Activated T-helper 2 cell treated with anti-CD3 and anti-CD28 coated beads, Interferon-gamma antibody, Interleukin-2, Interleukin-4, amounts not matched to agents 10 μg/mL and 5 μg/mL and 100 μg/mL, durations not matched to agents 14 hours and 24 hours and 36 hours (primary cell): ENCODE measurements at places on chromosomes 2 and 18.
A peak's percentile ranks its signal among the peaks of the same experiment; 100 is the strongest.

- no peaks in the 10 kb centered on the region for H3K27me3 ChIP-seq
- no peak overlapping the region for H3K27ac ChIP-seq
- peaks cover 36% of the 10 kb centered on the region for H3K36me3 ChIP-seq
- DNase-seq: no peak
- H3K4me3 ChIP-seq: no peak overlapping the region
Observed at GRCh38 chr2:113977060-113977659, 87.3 kb downstream of the ACTR3 start.

- H3K4me3 ChIP-seq: no peak overlapping the region
- H3K4me1 ChIP-seq: peaks cover 21% of the 10 kb centered on the region
- H3K36me3 ChIP-seq: peaks cover 92% of the 10 kb centered on the region
- H3K27ac ChIP-seq: no peak overlapping the region
Observed at GRCh38 chr2:197057959-197058358, 131.5 kb upstream of the PGAP1 start.

- DNase-seq: no peak
- no peaks in the 10 kb centered on the region for H3K4me1 ChIP-seq
- no peak overlapping the region for H3K27ac ChIP-seq
- H3K27me3 ChIP-seq: peaks cover 18% of the 10 kb centered on the region
- no peak overlapping the region for H3K4me3 ChIP-seq
Observed at GRCh38 chr2:186562209-186562578, 27.7 kb upstream of the ITGAV start.

GRCh38 chr2:219457784-219458369, 23.2 kb downstream of the SPEG start:
- DNase-seq: no peak
- H3K36me3 ChIP-seq: no peaks in the 10 kb centered on the region
- H3K4me3 ChIP-seq: no peak overlapping the region
- peaks cover 7% of the 10 kb centered on the region for H3K4me1 ChIP-seq
- no peaks in the 10 kb centered on the region for H3K27me3 ChIP-seq
- H3K27ac ChIP-seq: no peak overlapping the region

GRCh38 chr18:10928772-10929373, 220.5 kb downstream of the PIEZO2 start:
- peaks cover 4% of the 10 kb centered on the region for H3K27me3 ChIP-seq
- H3K4me3 ChIP-seq: no peak overlapping the region
- H3K4me1 ChIP-seq: no peaks in the 10 kb centered on the region
- no peaks in the 10 kb centered on the region for H3K36me3 ChIP-seq
- no peak overlapping the region for H3K27ac ChIP-seq
- DNase-seq: no peak

DNA sequence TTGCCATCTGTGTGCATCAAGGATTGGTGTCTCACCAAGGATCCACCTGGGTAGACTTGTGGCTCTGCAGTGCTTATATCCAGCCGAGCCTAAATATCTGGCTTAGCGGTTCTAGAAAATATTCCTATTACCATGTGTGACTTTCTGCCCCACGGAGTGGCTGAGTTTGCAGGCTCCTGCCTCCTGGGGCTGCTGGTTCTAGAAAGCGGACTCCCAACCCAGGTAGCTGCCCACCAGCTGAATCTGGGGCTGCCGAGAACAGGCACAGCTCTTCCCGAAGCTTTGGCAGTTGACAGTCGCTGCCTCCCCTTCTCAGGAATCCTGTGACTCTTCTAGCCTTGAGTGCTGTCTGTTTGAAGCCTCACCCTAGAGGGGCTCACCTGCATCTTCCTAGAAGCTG, 104.6 kb downstream of the TPGS2 start:
- H3K4me1 ChIP-seq: no peaks in the 10 kb centered on the region
- H3K27me3 ChIP-seq: peaks cover 3% of the 10 kb centered on the region
- no peaks in the 10 kb centered on the region for H3K36me3 ChIP-seq
- DNase-seq: no peak
- H3K27ac ChIP-seq: no peak overlapping the region
- H3K4me3 ChIP-seq: no peak overlapping the region

DNA sequence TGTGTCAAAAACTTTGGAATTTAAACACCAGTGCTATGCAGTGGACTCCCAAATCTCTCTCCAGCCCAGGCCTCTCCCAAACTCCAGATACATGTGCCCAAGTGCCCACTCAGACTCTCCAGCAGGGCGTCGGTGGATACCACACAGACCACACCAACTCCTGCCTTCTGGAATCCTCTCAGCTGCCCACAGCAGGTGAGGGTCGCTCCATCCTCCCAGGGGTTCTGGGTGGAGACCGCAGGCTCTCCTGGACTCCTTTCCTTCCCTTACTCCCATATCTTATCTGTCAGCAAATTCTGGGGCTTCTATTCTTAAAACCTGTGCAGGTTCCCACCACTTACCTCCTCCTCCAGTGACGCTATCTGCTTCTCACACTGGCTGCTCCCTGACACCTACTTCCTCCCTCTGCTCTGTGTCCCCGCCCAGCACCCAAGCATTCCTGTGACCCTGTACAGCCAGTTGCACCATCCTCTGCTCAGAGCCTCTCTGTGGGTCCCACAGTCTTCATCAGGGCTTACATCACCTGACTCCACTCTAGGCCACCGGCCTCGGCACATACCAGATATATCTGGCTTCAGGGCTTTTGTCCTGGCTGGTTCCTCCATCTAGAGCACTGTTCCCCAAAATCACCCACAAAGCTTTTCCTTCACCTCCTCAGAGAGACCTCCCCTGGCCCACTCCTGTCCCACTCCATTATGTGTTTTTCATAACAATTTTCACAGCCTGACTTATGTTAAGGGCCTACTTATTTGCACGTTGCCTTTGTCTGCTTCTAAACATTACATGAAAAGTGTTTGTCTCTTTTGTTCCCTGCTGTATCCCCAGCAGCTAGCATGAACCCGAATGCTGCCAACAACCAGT, 2.6 kb upstream of the IMP4 start:
- H3K4me1 ChIP-seq: peaks cover 9% of the 10 kb centered on the region
- DNase-seq: no peak
- peaks cover 2% of the 10 kb centered on the region for H3K27me3 ChIP-seq
- H3K4me3 ChIP-seq: no peak overlapping the region
- peaks cover 43% of the 10 kb centered on the region for H3K36me3 ChIP-seq

DNA sequence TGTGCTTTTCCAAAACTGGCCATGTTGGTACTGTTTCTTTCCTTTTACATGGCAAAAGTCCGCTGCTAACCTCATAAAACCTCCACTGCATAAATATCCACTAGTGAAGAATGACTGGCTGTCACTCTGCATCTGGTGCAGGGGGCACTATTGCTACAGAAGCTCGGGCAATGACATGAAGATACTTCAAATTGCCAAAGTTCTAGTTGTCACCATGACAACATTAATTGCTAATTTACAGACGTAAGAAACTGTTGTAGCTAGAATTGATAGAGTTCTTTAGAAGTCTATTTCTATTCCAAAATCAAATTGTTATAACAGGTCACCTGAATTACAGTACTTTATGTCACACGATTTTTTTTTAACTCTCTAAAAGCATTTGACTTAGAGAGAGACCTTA, 845 bp downstream of the CFAP210 start:
- H3K4me3 ChIP-seq: peak overlapping the region; percentile 79
- H3K27me3 ChIP-seq: peaks cover 31% of the 10 kb centered on the region
- peaks cover 10% of the 10 kb centered on the region for H3K36me3 ChIP-seq
- H3K27ac ChIP-seq: peak overlapping the region; percentile 31
- no peak for DNase-seq

DNA sequence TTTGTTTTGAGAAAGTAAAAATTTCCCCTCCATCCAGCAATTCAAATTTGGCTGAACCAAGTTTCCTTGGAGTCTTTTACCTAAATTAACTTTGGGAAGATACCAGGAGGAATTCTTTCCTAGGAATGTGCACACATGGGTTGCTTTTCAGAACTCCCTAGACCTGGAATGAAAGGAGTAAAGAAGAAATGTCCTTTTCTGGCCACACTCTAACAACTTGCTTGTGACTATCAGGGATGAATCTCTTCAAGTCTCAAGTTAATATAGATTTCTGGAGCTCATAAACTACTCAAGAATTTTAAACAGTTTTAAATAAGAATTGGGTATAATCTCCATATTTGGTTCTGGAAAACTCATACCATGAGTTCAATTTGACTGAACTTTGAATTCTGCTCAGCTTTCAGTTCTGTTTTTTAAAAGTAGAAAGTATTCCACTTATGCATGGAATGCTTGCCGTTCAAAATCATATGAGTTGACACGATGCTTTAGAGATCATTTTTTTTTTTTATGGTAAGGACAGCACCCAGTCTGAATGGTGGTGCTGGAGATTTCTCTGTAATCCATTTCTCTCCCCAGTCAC, 7.7 kb downstream of the RASGRP3 start:
- H3K27me3 ChIP-seq: peaks cover 4% of the 10 kb centered on the region
- peak overlapping the region; percentile 62 for H3K27ac ChIP-seq
- peaks cover 28% of the 10 kb centered on the region for H3K36me3 ChIP-seq
- peaks cover 29% of the 10 kb centered on the region for H3K4me1 ChIP-seq
- H3K4me3 ChIP-seq: peak overlapping the region; percentile 13

- H3K36me3 ChIP-seq: no peaks in the 10 kb centered on the region
- no peaks in the 10 kb centered on the region for H3K27me3 ChIP-seq
- no peak overlapping the region for H3K27ac ChIP-seq
- no peak for DNase-seq
Observed at GRCh38 chr2:11567631-11568031, 33.8 kb downstream of the GREB1 start.

GRCh38 chr18:29749704-29750103, 1292.8 kb downstream of the DSC3 start:
- no peak for DNase-seq
- no peak overlapping the region for H3K4me3 ChIP-seq
- no peaks in the 10 kb centered on the region for H3K4me1 ChIP-seq
- H3K27me3 ChIP-seq: no peaks in the 10 kb centered on the region

DNA sequence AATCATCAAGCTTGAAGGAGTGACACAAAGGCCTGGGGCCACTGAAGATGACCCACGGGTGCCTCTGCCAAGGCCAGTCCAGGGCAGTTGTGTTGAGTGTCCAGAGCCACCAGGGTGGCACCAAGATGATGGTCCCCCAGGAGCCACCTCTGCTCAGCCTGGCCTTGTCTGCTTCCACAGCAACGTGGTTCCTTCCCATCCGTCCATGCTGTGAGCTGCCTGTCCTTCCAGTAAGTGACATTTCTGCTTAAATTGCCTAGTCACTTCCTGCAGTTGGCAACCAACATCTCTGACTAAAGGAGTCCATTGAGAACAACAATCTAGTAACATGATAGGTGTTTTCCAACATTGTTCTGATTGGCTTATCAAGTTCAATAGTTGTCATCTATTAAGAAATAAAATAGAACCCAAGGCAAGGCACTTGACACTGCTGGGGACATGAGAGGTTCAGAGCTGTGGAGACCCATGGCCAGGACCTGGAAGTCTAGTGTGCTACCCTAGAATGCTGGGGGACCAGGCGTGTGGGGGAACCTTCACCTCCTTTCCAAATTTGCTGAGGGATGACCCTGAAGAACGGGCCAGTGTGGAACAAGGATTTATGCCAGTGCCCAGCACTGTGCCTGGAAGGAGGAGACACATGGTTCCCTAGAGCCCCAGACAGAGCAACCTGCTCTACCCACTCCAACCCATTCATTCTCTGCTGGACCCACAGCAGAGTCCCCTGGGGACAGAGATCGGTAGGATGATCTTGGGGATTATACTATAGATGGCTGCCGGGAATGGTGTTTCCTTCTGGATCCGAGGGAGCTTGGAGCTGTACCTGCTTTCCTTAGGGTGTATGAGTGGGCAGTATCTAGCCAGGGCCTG, 98.9 kb upstream of the EPC2 start:
- H3K4me3 ChIP-seq: no peak overlapping the region
- H3K36me3 ChIP-seq: peaks cover 5% of the 10 kb centered on the region
- H3K27me3 ChIP-seq: no peaks in the 10 kb centered on the region
- DNase-seq: no peak

GRCh38 chr2:229530434-229530833, 183.9 kb downstream of the DNER start:
- no peak for DNase-seq
- no peak overlapping the region for H3K4me3 ChIP-seq
- H3K36me3 ChIP-seq: no peaks in the 10 kb centered on the region

DNA sequence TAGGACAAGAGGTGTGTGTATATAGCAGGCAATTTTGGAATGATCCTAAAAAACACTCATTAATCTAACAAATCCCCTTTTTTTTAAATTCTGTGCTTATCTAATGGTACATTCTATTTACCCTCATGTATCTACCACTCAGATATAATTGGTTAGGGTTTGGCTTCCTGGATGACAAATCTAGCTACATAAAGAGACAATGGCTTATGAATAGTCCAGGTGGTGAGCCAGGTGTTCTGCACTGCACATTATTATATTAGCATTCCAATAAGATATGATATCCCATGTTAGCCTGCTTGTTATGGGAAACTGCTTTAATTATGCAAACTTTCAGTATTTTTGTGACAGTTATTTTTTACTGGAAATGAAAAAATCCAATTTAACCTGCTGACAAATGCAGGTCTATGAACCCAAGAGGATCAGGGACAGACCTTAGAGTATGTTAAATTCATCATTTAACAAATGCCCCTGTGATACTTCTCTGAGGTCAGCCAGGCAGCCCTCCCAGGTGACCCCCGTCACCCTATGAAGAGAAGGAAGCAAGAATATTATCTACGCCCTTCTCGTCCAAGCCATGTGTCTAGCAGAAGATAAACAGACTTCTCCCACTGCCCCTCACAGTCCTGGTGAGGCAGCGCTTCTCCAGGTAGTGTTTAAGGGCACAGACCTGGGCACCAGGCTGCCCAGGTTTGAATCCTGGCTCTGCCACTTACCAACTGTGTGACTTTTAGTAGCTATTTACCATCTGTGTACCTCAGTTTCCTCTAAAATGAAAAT, 83.0 kb downstream of the ADD2 start:
- no peak overlapping the region for H3K27ac ChIP-seq
- H3K36me3 ChIP-seq: no peaks in the 10 kb centered on the region
- no peak overlapping the region for H3K4me3 ChIP-seq
- H3K27me3 ChIP-seq: no peaks in the 10 kb centered on the region
- DNase-seq: no peak

GRCh38 chr2:149033716-149034115, 4.8 kb upstream of the LYPD6B start:
- peaks cover 29% of the 10 kb centered on the region for H3K27me3 ChIP-seq
- H3K27ac ChIP-seq: no peak overlapping the region
- no peak for DNase-seq
- H3K36me3 ChIP-seq: no peaks in the 10 kb centered on the region
- H3K4me3 ChIP-seq: no peak overlapping the region

- DNase-seq: no peak
- H3K4me1 ChIP-seq: no peaks in the 10 kb centered on the region
- H3K36me3 ChIP-seq: no peaks in the 10 kb centered on the region
- H3K27ac ChIP-seq: no peak overlapping the region
Observed at GRCh38 chr18:48076461-48076860, 146.0 kb upstream of the SMAD2 start.

DNA sequence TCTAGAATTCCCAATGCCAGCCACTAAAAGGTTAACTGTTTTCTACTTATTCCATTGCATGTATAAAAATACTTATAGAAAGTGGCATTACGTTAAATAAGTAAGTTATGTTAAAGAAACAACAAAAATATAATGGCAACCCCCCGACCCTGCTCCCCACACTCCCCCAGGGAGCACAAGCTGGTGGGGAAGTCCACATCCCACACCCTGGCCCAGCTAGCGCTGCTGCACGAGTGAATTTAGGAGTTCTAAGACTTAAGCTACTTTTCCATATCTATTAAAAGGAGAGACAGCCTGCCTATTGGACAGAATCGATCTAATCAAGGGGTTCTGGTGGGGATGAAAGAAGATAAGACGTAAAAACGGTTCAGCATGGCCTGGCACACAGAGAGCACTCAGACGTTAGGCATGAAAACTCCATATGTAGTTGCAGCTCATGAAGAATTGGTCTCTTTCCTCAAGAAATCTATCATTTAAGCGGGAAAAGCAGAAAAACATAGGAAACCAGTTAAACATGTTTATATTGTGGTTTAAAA, 16.6 kb downstream of the HJURP start:
- peaks cover 29% of the 10 kb centered on the region for H3K4me1 ChIP-seq
- H3K4me3 ChIP-seq: no peak overlapping the region
- peaks cover 83% of the 10 kb centered on the region for H3K36me3 ChIP-seq
- DNase-seq: no peak
